ENCODE measurements at places on chromosomes 4 and X. TPM values are rescaled to one million over a fixed set of nuclear protein-coding genes. Genes with fewer than 3 reads are reported as not detected.

Gene KLHL13
- total RNA-seq, result 1.4 TPM

DNA sequence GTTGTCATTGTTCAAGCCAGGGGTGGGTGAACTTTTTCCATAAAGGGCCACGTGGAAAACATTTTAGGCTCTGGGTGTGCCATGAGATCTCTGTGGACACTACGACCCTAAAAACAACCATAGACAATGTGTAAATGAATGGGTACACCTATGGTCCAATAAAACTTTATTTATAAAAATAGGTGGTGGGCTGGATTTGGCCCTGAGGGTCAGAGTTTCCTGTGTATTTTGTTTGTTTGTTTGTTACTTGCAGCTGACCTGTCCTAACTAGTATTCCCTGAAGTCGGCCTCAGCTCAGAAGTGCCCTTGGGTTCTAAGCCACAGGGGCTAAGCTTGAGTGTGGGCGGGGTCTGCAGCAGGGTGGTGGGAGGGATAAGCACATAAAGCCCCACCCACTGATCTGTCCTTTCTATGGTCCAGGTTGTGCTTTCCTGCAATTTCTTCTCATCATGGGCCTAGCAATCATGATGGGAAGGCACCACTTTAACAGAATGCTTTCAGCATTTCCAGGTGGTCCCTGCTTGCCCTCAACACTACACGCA, 17.2 kb upstream of the DRD5 start:
- DNase-seq, result no peak

- DNase-seq, result no peak
These were observed 28.8 kb upstream of the SCOC start for GRCh38 chr4:140344621-140345020.

- DNase-seq, result no peak
These were observed 124.3 kb upstream of the MAMLD1 start for GRCh38 chrX:150238632-150239382.

- DNase-seq, result no peak
These were observed 23.0 kb upstream of the PPA2 start for GRCh38 chr4:105496899-105497298.

GRCh38 chr4:169219440-169219839, 51.3 kb downstream of the SH3RF1 start:
- DNase-seq, result no peak

Measured in thoracic aorta (tissue), 2 donors.